ENCODE measurements at places on chromosomes 12 and 14. TPM values are rescaled to one million over a fixed set of nuclear protein-coding genes. Genes with fewer than 3 reads are reported as not detected.

The FOXN4 gene
- not detected for total RNA-seq

The OLR1 gene
- 4.0 TPM for total RNA-seq

The TTC6 gene
- total RNA-seq: not detected

The MYO1H gene
- total RNA-seq: not detected

The CACNA2D4 gene
- total RNA-seq: 1.8 TPM

The LRFN5 gene
- total RNA-seq: 14.7 TPM

The PTHLH gene
- 2.3 TPM for total RNA-seq

The ARPC3 gene
- 429 TPM for total RNA-seq

All from epithelial cell of alveolus of lung (primary cell).